Stimulated activated naive B cell treated with anti-CD40 and anti-IgM and Interleukin-4, amounts not matched to agents 10 μg/mL and 1 μg/mL and 100 μg/mL, for 72 hours (primary cell): ENCODE measurements at places on chromosomes 2 and 18.
A peak's percentile ranks its signal among the peaks of the same experiment; 100 is the strongest.

DNA sequence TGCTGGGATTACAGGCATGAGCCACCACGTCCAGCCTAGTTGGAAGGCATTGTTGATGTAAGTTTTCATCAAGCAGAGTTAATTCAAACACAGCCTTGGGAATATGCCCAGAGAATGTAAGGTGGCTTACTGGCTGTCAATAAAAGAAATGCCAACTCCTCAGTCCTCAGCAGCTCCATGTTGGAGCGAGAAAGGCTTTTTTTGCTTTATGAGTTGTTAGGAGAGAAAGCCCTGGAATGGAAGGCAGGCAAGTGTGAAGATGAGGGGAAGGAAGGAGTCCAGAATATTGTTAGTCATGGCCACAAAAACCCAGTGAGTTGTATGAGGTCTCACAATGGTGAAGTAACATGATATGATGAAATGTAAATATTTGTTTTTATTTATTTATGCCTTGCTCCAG lies 57.1 kb downstream of the MAP4K4 start:
- no peak for DNase-seq
- peak overlapping the region; percentile 61 for H3K4me3 ChIP-seq
- peaks cover 9% of the 10 kb centered on the region for H3K36me3 ChIP-seq
- H3K27ac ChIP-seq = peak overlapping the region; percentile 89

DNA sequence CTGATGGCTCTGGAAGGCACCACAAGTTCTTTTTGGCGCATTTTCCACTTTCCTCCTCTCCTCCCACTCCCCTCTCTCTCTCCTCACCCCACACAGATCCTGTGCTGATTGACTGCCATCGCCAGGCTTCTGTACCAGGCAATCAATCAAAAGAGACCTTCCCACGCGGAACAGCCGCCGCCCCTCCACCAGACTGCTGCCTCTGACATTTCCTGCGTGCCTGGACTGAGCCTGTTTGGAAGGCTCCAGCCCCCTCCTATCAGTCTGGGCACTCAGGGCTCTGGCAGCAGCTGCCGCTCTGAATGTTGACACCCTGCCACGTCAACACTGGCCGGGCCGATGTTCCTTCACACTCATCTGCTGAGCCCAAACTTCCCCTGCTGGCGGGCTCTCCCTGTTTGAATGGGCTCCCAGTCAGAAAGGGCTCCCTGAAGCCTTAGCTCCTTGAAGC lies 467.7 kb downstream of the EPHA4 start:
- no peaks in the 10 kb centered on the region for H3K36me3 ChIP-seq
- H3K4me3 ChIP-seq = peak overlapping the region; percentile 35
- DNase-seq = no peak
- peak overlapping the region; percentile 65 for H3K27ac ChIP-seq

- H3K4me3 ChIP-seq = no peak overlapping the region
- H3K4me1 ChIP-seq = no peaks in the 10 kb centered on the region
These were observed 30.7 kb downstream of the SH2D6 start for GRCh38 chr2:85449214-85449588.

GRCh38 chr2:160360089-160360757 lies 133.4 kb downstream of the RBMS1 start:
- H3K27me3 ChIP-seq = no peaks in the 10 kb centered on the region
- H3K36me3 ChIP-seq = peaks cover 31% of the 10 kb centered on the region
- no peak for DNase-seq
- H3K4me3 ChIP-seq = no peak overlapping the region
- no peak overlapping the region for H3K27ac ChIP-seq
- peaks cover 10% of the 10 kb centered on the region for H3K4me1 ChIP-seq

- peaks cover 51% of the 10 kb centered on the region for H3K36me3 ChIP-seq
- no peak overlapping the region for H3K4me3 ChIP-seq
- H3K27me3 ChIP-seq = no peaks in the 10 kb centered on the region
- no peak for DNase-seq
- H3K4me1 ChIP-seq = peaks cover 5% of the 10 kb centered on the region
These were observed 14.6 kb downstream of the FARSB start for GRCh38 chr2:222641336-222641735.

GRCh38 chr2:82708681-82709080 lies 1750.4 kb downstream of the SUCLG1 start:
- H3K4me3 ChIP-seq = no peak overlapping the region
- no peaks in the 10 kb centered on the region for H3K27me3 ChIP-seq
- no peaks in the 10 kb centered on the region for H3K4me1 ChIP-seq
- H3K36me3 ChIP-seq = no peaks in the 10 kb centered on the region
- DNase-seq = no peak

DNA sequence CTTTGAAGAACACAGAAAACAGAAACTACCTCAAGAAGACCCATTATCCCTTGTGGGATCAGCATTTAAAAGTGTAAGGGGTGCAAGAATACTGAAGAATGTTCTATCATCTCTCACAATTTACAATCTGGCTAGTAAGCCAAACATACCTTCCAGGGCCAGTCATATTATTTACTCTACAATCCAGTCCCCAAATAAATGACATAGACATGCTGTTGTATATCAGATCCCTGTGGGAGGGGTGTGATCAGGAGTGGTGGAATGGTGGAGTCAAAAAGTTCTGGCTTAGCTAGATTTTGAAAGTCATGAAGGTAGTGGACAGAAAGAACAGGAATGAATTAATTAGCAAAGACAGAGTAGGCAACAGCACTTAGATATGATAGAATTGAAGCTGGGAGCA lies 1.8 kb upstream of the ITPRID2 start:
- H3K36me3 ChIP-seq = peaks cover 3% of the 10 kb centered on the region
- no peak for DNase-seq
- no peak overlapping the region for H3K4me3 ChIP-seq
- H3K27me3 ChIP-seq = peaks cover 5% of the 10 kb centered on the region
- H3K4me1 ChIP-seq = peaks cover 11% of the 10 kb centered on the region
- H3K27ac ChIP-seq = no peak overlapping the region

DNA sequence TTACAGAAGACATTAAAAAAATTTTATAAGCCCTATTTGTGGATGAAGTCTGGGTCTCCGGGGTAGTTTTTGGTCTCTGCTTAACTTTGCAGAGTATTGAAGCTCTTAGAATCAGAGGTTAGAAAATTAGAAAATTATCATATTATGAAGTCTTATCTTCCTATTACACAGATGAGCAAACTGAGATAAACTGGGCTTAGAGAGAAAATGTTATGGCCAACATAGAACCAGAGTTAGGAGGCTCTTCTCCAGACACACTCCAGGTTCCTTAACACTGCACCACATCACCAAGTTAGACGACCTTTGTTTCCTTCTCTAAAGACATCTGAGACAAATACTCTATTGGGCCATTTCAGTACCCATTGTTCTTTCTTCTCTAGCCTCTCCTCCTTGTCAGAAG lies 36.7 kb upstream of the NEB start:
- peaks cover 28% of the 10 kb centered on the region for H3K36me3 ChIP-seq
- H3K27ac ChIP-seq = peak overlapping the region; percentile 98
- H3K4me1 ChIP-seq = peaks cover 50% of the 10 kb centered on the region
- DNase-seq = no peak
- H3K4me3 ChIP-seq = peak overlapping the region; percentile 40
